ENCODE measurements at places on chromosomes 12 and 14. TPM values are rescaled to one million over a fixed set of nuclear protein-coding genes. Genes with fewer than 3 reads are reported as not detected.

DNA sequence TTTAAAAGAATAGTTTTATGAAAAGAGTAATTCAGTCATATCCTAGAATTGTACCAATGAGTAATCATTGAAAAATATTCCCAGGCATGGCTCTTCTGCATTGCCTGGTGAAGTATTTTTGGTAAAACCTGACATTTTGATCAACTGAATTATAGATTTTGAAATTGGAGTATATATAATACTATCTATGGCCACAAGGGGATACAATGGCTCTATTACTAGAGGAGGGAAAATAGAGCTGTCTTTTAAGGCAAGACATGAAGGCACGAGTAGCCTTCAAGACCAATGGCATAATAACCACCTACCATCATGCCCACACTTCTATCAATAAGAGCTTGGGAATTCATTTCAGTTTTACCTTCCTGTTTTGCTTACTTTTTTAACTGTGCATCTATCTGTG, 1241.4 kb upstream of the TMEM132C start:
- H3K36me3 ChIP-seq, result no peaks in the 10 kb centered on the region
- no peak overlapping the region for H3K4me3 ChIP-seq
- DNase-seq, result no peak
- no peaks in the 10 kb centered on the region for H3K4me1 ChIP-seq
- no peak overlapping the region for H3K27ac ChIP-seq

DNA sequence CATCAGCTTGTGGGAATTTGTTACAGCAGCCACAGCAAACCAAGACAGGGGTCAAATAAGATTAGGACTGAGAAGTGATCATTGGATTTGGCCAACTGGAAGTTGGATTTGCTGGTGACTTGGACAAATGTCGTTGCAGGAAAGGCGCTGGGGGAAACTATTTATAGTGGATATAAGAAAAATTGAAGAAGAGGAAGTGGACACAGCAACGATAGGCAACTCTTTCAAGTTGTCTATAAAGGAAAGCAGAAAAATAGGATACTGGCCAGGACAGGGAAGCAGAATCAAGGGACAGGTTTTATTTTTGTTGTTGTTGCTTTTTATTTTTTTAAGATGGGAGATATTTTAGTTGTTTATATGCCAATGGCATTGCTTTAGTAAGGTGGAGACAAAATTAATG, 56.2 kb upstream of the RTRAF start:
- no peak overlapping the region for H3K4me3 ChIP-seq
- H3K27me3 ChIP-seq, result peaks cover 41% of the 10 kb centered on the region
- H3K36me3 ChIP-seq, result no peaks in the 10 kb centered on the region
- no peaks in the 10 kb centered on the region for H3K4me1 ChIP-seq

The TTC9 gene
- 9.8 TPM for total RNA-seq

The P2RX2 gene
- not detected for total RNA-seq

- H3K4me1 ChIP-seq, result no peaks in the 10 kb centered on the region
- H3K27ac ChIP-seq, result no peak overlapping the region
- DNase-seq, result no peak
- H3K27me3 ChIP-seq, result no peaks in the 10 kb centered on the region
- H3K4me3 ChIP-seq, result no peak overlapping the region
Measured at GRCh38 chr12:129101816-129102215, 248.5 kb downstream of the GLT1D1 start.

DNA sequence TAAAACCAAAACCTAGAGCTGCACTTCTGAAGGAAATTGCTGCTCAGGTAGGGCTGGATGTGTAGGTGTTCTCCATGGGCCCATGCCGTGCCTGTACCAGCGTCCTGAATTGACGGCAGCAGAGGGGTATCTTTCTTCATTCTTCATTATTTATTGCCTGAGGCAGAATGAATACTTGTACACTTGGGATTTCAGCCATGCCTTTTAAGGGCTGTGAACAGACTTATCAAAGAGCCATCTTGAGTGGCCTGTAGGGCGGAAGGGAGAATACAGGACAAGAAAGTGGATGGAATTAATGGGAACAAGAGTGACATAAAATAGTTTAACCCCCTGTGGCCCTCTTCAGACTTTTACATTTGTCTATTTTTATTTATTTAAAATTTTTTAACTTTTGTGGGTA, 61.4 kb downstream of the RASSF3 start:
- no peak for DNase-seq
- peaks cover 71% of the 10 kb centered on the region for H3K36me3 ChIP-seq
- peak overlapping the region; percentile 83 for H3K27ac ChIP-seq
- no peaks in the 10 kb centered on the region for H3K27me3 ChIP-seq
- peak overlapping the region; percentile 56 for H3K4me3 ChIP-seq
- H3K4me1 ChIP-seq, result peaks cover 91% of the 10 kb centered on the region

The A2M gene
- not detected for total RNA-seq

- H3K36me3 ChIP-seq, result no peaks in the 10 kb centered on the region
- H3K4me3 ChIP-seq, result no peak overlapping the region
- DNase-seq, result no peak
- H3K27ac ChIP-seq, result no peak overlapping the region
- H3K4me1 ChIP-seq, result peaks cover 18% of the 10 kb centered on the region
Measured at GRCh38 chr12:24719293-24719721, 229.6 kb downstream of the BCAT1 start.

- peak; percentile 82 for DNase-seq
- H3K27ac ChIP-seq, result peak overlapping the region; percentile 18
- peaks cover 5% of the 10 kb centered on the region for H3K4me1 ChIP-seq
- H3K27me3 ChIP-seq, result no peaks in the 10 kb centered on the region
- H3K4me3 ChIP-seq, result no peak overlapping the region
Measured at GRCh38 chr14:103518422-103519042, 4.1 kb downstream of the CKB start.

Measured in Calu3 (cell line).